HT1080 (cell line): ENCODE measurements at places on chromosomes 7 and 10.

DNA sequence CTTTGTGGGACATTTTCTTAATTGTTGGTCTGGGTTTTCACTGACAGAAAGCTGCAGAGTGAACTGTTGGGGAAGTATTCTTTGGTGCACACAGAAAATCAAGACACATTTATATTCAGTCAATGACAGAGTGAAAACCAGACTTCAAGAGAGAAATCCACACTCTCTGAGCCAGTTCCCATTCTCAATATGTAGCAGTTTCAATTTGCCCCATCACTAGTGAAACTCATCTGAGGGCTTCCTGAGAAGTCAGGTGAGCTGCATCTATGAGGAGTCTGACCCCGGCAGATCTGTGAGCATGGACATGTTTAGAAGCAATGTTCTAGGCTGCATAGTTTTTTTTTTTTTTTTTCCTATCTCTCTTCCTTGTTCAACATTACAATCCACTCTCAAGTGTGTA lies 163.7 kb upstream of the AHR start:
- DNase-seq, result no peak

- no peak for DNase-seq
Observed at GRCh38 chr10:129949891-129950291, 14.2 kb downstream of the EBF3 start.

DNA sequence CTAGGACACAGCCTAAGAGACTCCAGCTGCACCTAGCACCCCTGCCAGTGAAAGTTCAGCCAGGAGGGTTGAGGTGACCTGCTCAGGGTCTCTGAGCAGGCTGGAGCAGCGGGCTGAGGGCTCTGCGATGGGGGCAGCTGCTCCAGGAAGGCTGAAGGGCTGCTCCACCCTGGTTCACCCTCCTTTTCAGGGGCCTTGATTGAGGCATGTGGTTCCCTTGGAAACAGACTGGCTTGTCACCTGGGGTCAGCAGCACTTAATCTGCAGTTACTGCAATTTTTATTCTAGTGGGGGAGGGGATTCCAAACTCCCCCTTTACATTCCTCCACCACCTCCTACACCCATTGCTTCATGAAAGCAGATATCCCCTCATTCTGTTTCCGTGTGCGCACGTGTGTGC lies 85.3 kb upstream of the UNC5B start:
- DNase-seq, result no peak

DNA sequence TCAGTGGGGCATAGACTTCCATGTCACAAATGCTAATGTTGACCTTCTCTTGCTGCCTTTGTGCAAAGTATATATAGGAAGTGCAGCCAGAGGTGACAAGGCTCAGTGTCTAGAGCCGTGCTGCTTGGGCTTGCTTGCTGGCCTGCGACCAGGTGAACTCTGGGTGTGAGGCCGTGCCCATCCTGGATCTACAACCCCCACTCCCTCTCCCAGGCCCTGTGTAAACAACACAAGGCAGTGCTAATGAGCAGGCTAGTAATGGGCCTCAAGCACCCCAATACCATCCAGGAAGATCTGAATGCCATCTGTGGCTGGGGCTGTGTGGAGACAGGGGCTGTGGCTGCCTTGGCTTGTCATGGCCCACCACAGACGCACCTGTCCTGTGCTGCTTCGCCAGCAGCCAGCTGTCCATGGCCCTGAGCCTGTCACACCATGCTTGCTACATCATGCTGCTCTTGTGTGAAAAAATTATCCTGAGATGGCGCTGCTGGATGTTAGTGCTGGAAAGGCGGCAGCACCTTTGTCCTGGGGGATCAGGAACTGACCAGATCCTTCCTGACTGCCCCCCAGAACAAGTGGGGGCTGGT lies 107.6 kb upstream of the ZNF92 start:
- no peak for DNase-seq

GRCh38 chr7:101565601-101566209 lies 63.4 kb downstream of the MYL10 start:
- no peak for DNase-seq

GRCh38 chr7:131665021-131665420 lies 108.6 kb upstream of the PODXL start:
- no peak for DNase-seq

- DNase-seq, result no peak
Observed at GRCh38 chr10:74977072-74977471, 134.4 kb upstream of the SAMD8 start.

DNA sequence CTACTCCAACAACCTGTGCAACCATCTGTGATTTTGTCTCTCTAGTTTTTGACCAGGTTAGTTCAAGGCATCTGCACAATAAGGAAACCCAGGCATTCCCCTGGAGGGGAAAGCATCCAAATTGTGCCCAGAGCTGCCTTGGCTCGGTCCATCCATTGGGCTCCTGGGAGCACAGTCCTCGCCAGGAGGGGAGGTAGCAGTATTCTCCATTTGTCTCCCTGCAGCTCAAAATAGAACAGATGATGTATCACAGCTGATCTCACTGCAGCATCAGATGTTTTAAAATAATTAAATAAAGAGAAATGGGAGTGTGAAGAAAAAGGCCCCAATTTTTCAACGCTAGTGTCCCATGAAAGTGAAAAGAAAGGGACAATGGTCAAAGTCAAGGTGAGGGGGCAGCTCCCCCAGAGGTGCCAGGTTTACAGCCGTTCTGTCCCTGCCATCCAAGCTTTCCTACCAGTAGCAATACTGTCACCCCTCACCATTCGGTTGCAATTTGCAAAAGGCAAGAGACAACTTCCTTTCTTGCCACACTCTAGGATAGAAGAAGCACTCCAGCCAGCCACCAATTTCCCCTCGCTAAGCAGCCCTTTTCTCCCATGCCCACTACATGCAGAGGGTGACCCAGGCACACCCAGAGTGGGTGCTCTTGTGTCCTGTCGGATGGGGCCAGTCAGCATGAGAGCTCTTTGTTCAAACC lies 43.7 kb downstream of the KCNMA1 start:
- no peak for DNase-seq

DNA sequence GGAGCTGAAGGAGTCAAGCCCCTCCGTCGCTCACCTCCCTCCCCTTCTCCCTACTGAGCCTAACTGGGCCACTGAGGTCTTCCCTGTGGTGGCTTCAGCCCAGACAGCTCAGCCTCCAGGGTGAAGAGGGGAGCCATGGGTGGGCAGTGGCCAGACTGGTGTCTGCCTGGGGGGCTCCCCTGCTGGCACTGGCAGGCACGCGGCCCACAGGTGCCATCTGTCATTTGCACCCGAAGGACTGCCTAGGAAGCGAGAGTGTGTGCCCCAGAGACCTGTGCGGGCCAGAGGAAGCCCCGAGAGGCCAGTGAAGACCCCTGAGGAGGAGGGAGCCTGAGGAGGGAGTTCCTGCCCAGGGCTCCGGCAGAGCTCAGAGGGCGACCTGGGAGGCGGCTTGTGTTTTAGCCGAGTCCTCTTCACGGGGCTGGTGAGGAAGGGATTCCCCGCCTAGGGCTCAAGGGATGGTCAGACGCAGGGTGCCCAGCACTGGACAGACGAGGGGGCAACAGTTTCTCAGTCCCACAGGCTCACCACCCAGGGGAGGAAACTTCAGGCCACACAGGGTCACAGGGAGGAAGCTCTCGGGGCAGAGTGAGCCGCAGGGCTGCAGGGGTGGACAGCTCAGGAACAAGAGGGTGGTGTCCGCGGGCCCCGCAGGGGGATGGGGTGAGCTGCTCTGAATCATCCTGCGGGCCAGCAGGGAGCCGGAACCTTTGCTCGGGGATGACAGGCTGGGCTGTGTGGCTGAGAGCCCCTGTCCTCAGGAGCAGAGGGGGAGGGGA lies 76.2 kb upstream of the PPP2R2D start:
- peak; percentile 16 for DNase-seq

- no peak for DNase-seq
Observed at GRCh38 chr7:28618383-28618782, 206.1 kb downstream of the CREB5 start.

GRCh38 chr7:116691664-116692063 lies 19.7 kb downstream of the MET start:
- DNase-seq, result peak; percentile 52

GRCh38 chr7:25665374-25665773 lies 437.1 kb upstream of the NPVF start:
- no peak for DNase-seq

DNA sequence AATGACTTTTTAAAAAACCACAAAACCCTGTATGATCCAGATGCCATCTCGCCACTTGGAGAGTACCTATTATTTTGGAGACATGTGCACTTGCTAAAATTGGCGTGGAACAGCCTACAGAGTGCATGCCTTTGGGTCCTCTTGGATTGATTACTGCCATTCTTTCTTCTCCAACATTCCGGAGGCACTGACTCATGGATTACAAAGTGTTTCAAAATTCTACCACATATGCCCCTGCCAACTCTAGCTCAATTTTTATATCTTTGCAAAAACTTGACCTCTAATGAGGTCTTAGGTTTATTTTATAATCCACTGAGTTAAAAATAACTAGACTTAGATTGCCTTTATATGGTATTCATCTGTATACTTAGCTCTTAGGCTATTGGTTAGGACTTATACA lies 55.8 kb upstream of the KIF5B start:
- peak; percentile 85 for DNase-seq

- DNase-seq, result no peak
Observed at GRCh38 chr10:71135236-71135635, 77.1 kb upstream of the UNC5B start.

DNA sequence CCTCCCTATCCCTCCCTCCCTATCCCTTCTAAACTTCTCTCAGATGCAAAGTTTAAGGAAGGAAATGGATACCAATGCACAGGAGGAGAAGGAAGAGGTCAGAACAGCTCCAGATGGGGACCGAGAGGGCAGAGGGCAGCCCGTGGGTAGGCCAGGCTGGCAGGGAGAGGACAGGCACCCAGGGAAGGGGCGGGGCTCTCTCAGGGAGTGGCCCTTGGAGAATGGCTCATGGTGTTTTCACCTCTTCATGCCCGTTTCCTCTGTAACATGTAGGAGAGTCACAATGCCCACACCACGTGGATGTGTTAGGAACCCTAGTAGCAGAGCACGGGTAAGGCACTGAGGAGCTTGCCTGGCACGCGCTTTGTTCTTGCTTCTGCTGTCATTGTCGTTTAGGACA lies 264.5 kb downstream of the CELF2 start:
- DNase-seq, result no peak

DNA sequence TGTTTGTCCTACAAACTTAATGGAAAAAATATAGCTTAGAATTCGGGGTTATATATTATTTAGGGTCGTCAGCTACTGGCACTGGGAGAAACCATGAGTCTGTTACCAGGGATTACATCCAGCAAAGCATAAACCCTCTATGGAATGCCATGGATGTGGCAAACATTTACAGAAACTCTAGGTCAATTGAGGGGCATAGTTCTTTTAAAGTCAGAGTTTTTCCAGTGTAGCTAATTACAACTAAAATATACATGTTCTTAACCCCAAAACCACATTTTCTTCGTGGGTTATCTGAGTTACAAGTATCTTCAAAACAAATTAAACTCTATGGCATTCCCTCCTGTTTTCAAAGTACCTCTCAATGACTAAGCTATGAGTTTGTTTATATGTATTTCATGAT lies 99.3 kb upstream of the THSD7A start:
- DNase-seq, result no peak

GRCh38 chr7:16791905-16792698 lies 12.7 kb downstream of the AGR2 start:
- DNase-seq, result no peak
